Stimulated activated CD8-positive, alpha-beta memory T cell treated with anti-CD3 and anti-CD28 coated beads, Interleukin-7, amount 100 ng/mL, for 1 hour (primary cell): ENCODE measurements at places on chromosomes 5 and 9.

DNA sequence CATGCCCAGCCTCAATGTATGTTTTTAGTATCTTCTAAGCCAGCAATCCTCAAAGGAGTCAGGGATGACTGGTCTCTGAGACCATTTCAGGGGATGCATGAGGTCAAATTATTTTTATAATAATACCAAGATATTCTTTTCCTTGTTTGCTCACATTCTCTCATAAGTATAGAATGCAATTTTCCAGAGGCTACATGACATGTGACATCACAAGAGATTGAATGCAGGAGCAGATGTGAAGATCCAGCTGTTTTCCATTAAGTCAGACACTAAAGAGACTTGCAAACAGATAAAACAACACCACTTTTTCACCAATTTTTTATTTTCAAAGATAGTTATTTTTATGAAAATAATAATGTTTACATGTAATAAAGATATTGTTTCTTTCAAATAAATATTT is 22.0 kb upstream of the FREM1 start:
- no peak for DNase-seq

DNA sequence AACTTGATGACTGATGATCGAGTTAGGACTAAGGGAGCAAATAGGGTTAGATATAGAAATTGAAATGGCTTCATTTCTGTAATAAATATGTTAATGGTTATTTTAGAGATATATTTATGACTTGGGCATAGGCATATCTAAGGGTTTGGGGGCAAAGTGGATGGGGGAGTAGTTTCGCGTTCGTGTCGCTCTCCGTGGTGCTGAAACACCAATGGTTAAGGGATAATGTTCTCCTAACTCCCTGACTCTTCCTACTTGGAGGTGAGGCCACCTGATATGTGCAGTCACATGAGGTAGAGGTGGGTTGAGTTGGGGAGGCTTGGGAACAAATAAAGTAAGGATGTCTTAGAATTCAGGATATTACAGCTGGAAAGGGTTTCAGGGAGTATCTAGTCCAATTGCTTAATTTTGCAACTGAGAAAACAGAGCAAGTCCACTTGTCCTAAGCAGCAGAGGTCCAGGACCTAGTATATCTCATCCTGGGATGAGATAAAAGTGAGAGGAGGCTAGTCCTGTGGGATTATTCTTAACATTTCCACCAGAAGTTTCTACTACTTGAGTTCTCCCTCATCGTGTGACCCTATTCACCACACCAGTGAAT is 44.0 kb upstream of the MAP1B start:
- DNase-seq, result no peak

GRCh38 chr9:31774571-31774970 is 609.9 kb upstream of the ACO1 start:
- no peak for DNase-seq

GRCh38 chr9:35540315-35540714 is 50.4 kb downstream of the RUSC2 start:
- DNase-seq, result no peak
